H54 (cell line): ENCODE measurements at places on chromosomes 13 and 19.
A peak's percentile ranks its signal among the peaks of the same experiment; 100 is the strongest.

DNA sequence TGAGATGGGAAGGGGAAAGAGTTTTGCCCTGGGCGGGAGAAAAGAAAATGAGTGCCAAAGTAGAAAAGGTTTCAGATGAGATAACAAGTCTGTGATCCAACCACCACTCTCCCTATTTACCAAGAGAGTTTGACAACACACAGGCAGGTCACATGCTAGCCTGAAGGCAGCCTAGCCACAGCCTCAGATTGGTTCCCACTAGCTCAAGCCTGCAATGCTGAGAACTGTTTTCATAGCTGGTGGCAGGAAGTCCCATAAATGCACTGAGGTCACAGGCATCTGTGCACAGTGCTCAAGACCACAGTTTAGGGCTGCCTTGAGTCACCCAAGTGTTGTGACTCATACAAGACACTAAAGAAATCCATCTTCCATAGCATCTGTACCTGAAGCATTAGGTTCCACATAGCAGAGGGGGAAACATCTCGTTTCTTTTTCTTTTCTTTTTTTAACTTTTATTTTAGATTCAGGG is 18.5 kb upstream of the POP4 start:
- peak; percentile 57 for DNase-seq

- DNase-seq, result no peak
Observed at GRCh38 chr13:35648201-35648600, 171.7 kb upstream of the MAB21L1 start.

- no peak for DNase-seq
Observed at GRCh38 chr13:52103386-52103785, 25.5 kb downstream of the NEK5 start.

DNA sequence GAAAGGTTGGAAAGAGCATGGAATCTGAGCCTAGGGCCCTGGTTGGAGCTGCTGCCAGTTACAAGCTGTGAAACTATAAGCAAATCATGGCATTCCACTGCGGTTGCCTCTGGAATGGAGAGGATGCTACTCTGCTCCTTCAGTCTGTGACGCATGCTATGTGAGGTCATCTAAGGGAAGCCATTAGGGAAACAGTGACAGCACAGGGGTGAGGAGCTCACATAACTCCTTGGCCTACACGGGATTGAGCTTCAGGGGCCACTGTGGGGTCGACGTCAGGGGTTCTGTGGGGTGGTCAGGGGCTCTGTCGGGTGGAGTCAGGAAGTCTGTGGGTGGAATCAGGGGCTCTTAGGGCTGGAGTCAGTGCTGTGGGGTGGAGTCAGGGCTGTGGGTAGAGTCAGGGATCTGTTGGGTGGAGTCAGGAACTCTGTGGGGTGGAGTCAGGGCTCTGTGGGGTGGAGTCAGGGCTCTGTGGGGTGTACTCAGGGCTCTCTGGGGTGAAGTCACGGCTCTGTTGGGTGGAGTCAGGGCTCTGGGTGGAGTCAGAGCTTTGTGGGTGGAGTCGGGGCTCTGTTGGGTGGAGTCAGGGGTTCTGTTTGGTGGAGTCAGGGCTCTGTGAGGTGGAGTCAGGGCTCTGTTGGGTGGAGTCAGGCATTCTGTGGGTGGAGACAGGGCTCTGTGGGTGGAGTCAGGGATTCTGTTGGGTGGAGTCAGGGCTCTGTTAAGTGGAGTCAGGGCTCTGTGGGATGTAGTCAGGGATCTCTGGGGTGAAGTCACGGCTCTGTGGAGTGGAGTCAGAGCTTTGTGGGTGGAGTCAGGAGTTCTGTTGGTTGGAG is 35.8 kb upstream of the MEDAG start:
- no peak for DNase-seq

GRCh38 chr19:49343123-49343522 is 7.9 kb downstream of the CD37 start:
- DNase-seq, result no peak

DNA sequence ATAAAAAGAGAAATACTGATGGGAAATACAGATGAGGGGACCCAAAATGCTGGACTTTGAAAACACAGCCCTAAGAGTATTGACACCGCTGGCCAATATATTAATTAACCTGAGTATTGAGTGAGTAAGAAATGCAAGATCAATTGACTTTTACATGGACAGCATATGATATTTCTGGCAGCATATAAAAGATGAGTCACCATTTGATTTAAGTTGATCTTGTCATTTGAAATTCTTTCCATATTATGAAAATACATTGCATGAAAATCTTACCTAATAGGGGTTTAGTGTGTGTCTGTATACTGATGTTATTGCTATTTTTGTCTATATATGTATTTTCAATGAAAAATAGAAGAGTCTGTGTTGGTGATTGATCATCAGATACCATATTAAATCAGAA is 619.6 kb downstream of the KCTD12 start:
- DNase-seq, result no peak

DNA sequence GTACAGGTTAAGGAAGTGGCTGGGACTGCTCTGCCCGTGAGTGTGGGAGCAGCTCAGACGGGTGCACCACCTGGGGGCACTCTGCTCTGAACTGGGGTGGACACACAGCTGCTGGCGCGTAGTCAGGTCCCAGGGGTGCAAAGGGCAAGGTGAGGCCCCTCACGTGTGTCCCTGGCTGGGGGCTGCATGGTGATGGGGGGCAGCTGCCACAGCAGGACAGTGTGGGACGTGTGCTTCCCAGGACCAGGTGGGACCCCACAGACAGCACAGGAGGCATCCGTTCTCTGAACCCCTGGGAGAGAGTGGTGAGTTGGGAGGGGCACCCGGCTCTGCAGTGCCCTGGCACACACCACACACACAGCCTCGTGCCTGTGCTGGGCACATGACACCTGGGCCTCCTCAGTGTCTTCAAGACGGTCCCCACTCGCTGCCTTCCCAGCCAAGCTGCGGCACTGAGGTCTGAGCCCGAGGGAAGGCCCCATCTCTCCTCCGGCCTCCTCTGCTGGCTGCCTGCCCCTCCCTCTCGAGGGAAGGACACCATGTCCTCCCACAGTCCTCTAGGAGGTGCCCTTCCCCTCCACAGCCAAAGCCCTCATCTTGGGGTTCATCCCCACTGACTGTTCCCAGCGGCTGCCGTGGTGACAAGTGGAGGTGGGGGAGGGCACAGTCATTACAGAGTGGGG is 24.7 kb downstream of the CILP2 start:
- DNase-seq, result no peak

DNA sequence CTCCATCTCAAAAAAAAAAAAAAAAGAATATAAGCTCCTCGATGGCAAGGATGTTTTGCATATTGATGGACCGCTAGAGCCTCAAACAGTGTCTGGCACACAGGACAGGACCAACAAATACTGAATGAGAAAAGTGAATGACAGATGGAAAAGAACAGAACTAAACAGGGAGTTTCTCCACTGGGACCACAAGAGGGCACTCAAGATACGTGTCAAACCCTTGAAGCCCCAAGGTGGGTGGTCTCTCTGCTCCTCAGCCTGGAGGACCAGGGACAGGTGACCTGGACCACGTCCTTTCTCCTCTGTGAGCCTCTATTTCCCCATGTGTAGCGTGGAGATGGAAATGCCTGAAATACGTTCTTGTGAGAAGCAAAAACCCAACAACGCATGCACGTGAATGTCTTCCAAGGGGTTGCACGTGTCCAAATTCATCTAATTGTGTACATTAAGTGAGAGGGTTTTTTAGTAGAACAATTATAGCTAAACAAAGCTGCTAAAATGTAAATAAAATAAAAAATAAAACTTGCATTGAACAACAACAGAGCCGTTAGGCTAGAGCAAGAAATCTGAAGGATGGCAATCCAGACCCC is 5.7 kb upstream of the CDC42EP5 start:
- DNase-seq, result no peak

DNA sequence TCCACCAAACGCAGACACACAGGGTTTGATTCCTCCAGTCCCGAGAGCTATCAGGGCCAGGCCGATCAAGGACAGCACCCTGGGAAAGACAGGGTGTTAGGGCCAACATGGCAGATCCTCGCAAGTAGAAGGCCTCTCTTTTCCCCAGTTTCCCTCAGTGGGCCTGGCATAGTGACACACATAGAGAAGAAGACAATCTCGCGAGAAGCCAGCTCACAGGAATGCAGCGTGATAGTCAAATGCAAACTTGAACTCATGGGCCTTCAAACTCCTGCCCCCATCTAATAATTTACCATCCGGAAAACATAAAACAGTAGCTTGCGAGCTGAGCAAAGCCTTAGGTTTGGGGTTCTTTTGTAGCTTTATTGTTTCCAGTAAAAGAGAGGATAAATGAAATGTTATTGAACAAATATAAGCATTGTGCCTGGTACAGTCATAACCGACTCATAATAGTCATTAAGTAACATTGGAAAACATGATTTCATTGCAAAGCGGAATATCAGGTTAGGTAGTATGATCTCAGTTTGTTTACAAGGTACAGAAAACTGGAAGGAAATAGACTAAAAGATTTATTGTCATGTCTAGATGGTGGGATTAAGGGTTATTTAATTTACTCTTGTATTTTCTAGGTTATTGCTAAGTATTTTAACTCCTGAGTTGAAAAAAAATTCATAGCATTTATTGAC is 30.5 kb downstream of the SLC15A1 start:
- no peak for DNase-seq
